ENCODE measurements at places on chromosomes 7 and 10.

GRCh38 chr7:134943785-134944400 lies 42.4 kb upstream of the AGBL3 start:
- DNase-seq, result peak; percentile 83

- no peak for DNase-seq
Measured at GRCh38 chr7:85725026-85725425, 538.2 kb upstream of the SEMA3D start.

DNA sequence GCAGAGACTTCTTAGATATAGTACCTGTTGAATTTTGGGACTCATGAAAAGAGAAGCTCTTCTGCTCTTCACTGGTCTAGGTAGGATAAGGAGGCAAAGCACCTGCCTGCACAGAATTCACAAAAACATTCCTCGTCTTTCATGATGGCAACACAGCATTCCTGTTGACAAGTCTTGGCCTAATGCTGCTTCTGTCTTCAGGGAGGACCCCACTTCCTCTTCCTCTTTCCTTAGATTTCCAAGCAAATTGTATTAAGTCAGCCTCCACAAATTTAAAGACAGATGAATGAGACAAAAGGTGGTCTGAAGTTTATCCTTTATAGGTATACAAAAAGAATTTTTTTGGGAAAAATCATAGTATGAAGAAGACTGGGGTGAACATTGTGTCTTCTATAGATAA lies 64.9 kb downstream of the DNAJB9 start:
- no peak for DNase-seq

- no peak for DNase-seq
Measured at GRCh38 chr10:107800061-107800460, 635.6 kb upstream of the SORCS1 start.

DNA sequence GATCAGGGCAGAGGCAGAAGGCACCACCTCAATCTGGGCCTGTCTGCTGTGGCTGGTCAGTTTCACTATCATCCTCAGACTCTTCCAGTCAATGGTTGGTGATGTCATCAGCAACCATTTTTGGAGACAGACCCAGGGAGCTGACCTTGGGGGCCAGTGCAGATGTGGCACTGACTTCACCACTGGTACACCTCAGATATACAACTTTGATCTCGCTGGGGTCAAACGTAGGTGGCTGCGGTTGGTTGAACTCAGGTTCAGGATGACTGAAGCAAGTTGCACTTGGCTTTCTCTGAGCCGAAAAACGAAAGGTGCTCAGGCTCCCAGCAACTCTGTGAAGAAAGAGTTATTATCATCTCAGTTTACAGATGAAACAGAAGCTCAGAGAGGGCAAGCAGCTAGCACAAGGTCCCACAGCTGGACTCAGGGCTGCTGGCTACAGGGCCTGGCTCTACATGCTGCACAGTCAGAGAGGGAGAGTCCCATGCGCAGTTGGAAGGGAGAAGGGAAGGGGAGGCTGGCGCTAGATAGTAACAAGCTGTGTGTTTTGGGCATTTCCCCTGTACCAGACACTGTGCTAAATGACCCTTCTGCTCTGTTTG lies 27.2 kb downstream of the ANKRD16 start:
- DNase-seq, result no peak

DNA sequence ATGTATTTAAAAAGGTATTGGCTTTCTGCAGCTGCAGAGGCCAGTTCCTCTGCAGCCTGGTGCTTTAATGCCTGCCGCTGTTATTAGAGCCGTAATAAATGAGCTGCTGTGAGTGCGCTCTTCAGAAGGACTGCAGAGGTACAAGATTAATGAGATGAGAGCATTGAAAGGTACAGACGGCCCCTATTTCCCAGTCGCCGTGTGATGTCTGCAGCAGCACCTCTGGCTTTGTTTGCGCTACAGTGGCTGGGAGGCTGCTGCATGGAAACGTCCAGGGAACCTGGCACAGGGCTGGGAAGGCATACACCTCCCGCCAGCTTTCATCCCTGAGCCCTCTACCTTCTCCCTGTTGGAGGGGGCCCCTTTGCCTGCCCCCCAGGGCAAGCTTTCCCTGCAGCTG lies 383.8 kb upstream of the ZMIZ1 start:
- DNase-seq, result no peak

GRCh38 chr7:40418448-40418847 lies 283.6 kb downstream of the SUGCT start:
- no peak for DNase-seq

DNA sequence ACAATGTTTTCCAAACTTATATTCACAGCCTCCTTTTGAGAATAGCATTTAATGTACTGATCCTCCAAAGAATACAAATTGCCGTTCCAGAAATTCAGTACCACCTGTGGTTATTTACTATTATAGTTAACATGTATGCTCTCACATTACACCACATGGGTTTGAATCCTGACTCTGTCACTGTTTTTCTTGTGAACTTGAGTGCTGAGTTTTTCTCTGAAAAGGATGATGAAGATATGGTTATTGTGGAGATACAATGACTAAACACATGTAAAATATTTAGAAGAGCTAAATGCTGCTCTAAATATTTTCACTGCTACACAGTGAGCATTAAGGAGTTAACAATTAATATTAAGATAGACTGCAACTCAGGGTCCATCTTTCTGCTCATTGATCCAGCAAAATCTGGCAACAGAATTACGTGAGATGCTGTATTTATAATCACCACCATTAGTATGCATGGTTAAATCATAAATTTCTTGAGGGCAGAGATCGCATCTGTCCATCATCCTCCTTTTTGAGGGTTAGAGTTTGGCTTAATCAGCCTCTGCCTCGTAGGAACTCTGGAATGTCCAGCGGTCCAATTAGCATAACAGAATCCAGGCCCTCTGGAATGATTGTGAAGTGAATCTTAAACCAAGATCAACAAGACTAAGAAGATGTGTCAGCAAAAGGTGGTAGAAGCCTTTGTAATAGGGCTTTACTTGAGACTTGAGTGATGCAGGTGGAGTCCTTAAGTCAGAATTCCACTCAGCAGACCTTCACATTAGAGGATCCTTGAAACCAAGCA lies 152.8 kb downstream of the MACC1 start:
- no peak for DNase-seq

DNA sequence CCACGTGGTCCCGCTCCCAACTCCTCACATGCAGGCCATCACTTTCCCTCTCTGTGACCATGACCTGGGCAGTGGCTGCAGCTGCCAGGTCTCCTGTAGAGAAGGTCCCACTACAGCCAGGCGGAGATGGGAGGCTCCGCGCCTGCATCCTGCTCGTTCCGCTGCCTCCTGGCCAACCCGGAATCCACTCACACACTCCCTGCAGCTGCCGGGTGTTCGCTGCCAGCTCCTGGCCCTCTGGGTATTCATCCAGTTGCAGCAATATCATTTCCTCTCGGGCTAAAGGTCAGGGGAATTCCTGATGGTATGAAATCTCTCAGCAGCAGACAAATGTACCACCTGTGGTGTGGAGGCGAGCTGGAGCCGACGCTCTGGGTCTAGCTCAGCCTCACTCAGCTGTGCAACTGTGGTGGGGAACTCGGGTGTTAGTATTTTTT lies 65.7 kb downstream of the TLL2 start:
- DNase-seq, result no peak

DNA sequence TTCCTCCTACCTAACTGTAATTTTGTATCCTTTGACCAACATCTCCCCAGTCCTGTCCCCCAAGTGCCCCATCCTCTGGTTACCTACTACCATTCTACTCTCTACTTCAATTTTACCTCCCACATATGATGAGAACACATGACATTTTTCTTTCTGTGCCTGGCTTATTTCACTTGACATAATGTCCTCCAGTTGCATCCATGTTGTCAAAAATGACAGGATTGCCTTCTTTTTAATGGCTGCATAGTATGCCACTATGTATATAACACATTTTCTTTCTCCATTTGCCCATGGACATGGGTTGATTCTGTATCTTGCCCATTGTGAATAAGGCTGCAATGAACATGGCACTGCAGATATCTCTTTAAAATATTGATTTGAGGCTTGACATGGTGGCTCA lies 33.7 kb downstream of the GLI3 start:
- no peak for DNase-seq

GRCh38 chr10:75694790-75695189 lies 263.4 kb downstream of the LRMDA start:
- no peak for DNase-seq

DNA sequence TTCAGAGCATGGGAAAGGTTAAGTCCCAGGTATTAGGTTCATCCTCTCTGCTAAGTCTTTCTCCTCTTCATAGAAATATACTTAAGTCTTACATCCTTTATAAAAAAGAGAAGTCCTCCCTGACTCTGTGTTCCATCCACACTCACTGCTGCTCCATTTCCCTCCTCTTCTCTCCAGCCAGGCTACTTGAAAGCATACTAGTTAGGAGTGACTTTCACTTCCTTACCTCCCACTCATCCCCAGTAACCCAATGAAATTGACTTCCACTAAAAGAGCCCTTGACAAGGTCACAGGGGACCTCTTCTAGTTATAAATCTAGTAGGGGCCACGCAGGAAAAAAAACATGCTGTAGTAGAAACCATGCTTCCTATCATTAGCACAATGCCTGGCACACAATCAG lies 133.1 kb upstream of the AGK start:
- DNase-seq, result peak; percentile 24

- DNase-seq, result no peak
Measured at GRCh38 chr7:86969865-86970264, 89.6 kb downstream of the ELAPOR2 start.

- DNase-seq, result peak; percentile 78
Measured at GRCh38 chr7:14095233-14095950, 105.9 kb upstream of the ETV1 start.

DNA sequence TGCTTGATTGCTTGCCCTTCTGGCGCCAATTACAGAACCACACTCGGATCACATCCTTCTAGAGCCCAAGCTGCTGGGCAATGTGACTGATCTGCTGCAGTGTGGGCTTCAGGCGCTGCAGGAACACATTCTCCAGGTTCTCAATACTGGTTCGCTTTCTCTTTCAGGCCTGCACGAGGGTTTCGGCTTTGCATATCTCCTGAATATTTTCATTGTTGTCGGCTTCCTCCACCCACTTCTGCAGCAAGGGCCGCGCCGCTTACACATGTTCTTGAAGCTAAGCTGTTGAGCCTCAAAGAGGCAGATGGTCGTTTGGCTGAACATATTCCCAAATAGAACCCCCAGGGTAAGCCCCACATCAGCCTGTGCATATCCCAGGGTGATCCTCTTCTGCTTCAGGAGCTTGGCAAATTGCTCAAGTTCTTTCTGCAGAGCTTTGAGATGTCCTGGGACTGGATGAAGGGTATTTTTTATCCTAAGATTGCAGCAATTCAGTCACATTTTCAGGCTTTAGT lies 64.6 kb downstream of the HERC4 start:
- DNase-seq, result no peak

DNA sequence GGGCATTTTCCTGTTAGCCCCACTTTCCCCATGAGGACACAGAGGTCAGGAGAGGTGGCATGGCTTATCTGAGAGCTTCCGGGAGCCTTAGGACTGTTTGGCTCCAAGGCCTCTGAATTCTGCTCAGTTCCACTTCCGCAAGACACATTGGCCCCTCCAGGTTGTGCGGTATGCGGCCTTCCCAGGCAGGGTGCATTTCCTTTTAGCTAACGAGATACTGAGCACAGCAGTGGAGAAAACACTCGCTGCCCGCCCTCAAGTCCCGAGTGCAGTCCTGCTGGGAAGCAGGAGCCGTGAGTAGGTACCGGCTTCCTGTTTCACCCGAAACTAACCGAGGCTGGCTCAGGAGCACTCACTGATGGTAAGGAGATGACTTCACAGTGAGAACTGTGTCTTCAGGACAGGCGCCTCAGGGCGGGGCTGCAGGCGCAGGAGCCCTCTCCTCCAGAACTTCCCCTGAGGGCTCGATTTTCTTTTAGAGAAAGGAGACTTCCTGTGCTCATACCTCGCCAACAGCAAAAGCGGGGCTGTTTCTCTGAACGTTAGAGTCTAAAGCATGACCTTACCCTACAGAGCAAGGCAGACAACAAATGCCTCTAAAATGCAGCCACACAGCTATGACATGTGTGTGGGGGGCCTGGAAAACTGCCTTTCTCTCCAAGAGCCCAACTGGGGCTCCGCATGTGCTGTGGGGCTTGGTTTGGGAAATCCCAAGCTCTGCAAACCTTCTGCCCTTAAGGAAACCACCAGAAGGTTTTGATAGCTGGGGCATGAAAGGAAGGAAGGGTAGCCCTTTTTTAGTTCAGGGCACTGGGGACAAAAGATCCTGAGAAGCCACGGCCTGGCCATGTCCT lies 25.9 kb downstream of the RGS10 start:
- DNase-seq, result no peak

DNA sequence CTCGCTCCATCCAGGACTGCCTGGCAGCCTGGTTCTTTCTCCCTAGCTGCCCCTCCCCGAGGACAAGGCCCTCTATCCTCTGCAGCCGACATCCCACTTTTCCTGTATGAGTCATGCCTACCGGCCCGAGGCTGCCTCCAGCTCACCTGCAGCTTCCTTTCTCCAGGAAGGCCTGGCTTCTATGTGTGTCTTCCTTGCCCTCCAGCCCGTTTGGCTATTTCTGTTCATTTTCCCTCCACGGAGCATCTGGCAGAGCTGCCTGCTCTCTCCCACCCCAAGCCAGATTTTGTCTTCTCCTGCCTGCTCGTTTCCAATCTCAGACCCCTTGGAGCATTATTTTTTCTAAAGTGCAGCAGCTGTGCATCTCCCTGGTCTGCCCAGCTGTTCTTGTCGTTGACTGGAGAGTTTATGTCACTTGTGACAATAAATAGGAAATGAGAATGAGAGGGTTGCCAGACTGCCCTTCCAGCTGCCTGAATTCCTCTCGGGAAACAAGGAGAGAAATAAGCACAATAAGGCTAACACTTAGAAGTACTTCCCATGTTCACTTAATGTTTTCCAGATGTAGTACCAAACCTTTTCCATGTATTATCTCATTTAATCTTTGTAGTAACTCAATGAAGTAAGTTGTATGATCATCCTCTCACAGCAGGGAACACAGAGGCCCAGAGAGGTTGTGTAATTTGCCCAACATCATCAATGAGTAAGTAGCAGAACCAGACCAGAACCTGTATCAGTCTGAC lies 19.7 kb downstream of the UBTD1 start:
- peak; percentile 97 for DNase-seq

DNA sequence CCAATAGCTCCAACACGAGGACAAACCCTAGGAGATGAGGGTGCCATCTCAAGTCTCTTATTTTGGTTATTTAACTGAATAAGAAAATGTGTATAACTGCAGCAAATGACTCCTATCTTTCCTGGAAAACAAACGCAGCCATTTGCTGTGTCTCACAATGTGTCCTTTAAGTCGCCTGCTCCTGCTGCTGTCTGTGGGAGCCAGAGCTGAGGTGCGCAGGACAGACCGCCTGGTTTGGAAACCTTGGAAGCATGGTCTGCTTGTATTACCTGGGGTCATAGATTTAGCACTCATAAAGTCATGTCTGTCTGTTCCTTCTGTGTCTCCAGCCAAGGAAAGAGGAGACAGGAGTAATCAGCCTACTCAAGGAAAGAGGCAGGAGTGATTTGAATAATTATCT lies 760.2 kb downstream of the GRID1 start:
- DNase-seq, result no peak

- DNase-seq, result no peak
Measured at GRCh38 chr7:18903695-18904094, 213.7 kb downstream of the TWIST1 start.

DNA sequence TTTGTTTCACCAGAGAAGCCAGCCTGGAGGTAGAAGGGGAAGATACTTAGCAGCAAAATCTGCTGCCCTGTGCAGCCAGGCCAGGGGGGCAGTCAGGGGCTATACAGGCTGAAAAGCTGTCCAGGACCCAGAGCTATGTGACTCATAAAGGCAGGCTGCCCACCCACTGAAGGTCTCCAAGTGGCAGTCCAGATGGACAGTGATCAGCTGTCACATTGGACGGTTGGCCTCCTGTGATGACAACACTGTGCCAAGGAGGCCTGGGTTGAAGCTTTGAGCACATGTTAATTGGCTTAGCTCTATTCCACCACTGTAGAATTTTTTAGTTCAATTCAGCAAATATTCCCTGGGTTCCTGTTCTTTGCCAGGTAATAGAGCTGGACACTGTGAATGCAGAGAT lies 577.3 kb upstream of the GALNT17 start:
- no peak for DNase-seq
